ENCODE measurements at places on chromosomes 3 and 15.
A peak's percentile ranks its signal among the peaks of the same experiment; 100 is the strongest.

GRCh38 chr15:41151451-41152005 is 35.4 kb upstream of the INO80 start:
- DNase-seq, result no peak

DNA sequence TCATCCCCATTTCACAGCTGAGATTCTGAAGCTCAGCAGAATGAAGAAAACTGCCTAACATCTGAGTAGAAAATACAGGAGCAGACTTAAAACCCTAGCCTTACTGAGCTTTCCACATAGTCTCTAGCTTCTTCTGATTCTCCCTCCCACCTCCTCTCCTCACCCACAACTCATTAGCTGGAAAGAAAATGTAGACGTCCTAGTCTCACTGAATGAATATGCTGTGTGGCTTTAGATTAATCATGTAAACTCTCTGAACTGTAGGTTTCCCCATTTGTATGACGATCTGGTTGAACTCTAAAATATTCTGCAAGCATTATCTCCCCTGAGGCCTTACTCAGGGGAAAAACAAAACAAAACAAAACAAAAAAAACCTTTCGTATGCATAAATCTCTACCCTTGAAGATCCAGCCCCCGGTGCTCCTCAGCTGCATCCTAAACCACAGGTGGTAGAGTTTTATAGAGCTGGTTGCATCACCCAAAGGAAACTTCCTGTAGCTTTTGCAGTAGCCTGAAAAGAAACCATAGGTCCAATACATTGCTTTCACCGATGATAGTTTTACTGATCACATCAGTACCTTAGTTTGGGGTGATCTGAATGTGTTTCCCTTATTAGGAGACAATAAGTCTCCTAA is 40.6 kb downstream of the FOXB1 start:
- no peak for DNase-seq

- DNase-seq, result no peak
Observed at GRCh38 chr3:189902230-189903186, 218.2 kb downstream of the P3H2 start.

DNA sequence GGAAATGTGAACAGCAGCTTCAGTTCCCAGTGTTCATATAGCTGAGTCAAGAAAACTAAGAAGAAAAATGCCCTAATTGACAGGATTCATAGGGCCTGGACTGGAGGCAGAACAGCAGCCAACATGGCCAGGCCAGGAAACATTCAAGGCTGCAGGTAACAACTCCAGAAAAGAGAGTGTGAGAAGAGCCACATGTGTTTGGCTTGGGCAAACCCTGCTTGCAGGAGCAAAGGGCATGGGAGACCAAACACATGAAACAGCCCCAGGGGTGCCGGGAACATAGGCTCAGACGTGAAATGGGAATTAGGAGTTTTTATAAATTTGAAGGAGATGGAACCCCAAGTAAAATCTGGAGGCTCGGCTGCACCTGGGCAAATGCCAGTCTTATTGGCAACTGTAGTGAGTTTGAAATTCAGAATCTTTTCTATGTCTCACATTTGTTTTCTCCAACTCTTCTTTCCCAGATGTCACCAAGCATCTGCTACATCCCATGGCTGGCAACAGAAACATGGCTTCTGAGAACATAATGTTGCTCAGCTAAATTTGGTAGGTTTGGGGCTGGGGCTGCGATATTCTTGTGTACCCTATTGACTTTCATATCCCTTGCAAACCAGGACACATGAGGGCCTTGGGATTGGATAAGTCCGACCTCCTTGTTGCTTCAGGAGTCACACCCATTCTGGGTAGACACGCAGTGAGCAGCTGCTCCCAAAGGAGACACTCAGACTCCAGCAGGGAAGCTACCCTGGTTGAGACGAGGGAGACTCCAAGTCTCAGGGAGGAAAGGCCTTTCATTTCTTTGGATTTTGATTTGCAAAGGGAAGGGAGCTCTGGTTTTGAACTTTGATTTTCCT is 98.9 kb upstream of the CLSTN2 start:
- no peak for DNase-seq

DNA sequence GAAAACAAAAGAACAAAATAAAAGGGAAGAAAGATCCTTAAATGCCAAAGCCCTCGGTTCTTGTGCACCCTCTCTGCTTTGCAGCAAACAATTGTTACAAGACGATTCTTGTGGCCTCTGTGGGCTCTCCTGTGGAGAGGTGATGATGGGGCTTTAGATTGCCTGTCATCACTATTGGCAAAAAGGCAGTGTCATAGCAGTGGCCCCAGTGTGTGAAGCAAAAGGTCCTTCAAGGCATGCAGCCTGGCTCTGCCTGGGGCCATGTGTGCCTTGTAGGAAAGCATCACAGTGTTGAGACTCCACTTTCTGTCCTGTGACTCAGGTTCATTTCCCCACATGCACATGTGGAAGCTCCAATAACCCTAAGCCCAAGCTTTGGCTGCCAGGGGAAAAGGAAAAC is 43.7 kb downstream of the POC1A start:
- no peak for DNase-seq

DNA sequence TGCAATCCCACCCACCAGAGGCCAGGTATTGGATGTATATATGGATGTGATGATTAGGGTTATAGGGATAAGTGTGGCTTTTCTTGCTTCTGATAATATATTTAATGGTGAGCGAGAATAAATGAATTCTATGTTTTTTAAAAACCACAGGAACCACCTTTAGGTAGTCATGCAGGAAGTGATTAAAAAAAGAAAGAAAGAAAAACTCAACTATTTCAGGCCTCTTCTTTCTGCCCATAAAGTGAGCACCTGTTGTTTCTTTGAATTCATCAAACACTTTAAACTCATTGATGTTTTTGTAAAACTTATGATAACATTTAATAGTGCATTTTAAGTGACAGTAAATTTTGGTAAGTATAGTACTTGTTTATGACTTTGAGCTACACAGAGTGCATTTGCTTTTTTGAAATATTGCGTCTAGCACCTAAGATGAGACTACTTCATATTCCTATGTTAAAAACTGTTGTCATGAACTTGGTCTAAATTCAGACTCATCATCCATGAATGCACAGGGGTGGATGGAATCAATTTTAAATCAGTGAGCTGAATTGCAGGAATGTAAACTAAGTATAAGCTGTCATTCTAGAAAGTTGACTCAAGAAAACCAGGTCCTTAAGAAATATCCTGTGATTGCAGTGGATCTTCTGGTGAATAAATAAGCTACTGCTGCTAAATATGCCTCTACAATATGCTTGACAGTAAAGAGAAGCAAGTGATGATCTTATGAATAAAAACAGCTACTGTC is 764.4 kb upstream of the NECTIN3 start:
- no peak for DNase-seq

- DNase-seq, result no peak
Observed at GRCh38 chr3:177071496-177072156, 125.7 kb downstream of the TBL1XR1 start.

GRCh38 chr3:46932455-46933225 is 43.9 kb downstream of the CCDC12 start:
- DNase-seq, result no peak

GRCh38 chr3:29176501-29176900 is 104.4 kb upstream of the RBMS3 start:
- DNase-seq, result no peak

- DNase-seq, result peak; percentile 18
Observed at GRCh38 chr3:188749010-188749617, 422.7 kb upstream of the TPRG1 start.

DNA sequence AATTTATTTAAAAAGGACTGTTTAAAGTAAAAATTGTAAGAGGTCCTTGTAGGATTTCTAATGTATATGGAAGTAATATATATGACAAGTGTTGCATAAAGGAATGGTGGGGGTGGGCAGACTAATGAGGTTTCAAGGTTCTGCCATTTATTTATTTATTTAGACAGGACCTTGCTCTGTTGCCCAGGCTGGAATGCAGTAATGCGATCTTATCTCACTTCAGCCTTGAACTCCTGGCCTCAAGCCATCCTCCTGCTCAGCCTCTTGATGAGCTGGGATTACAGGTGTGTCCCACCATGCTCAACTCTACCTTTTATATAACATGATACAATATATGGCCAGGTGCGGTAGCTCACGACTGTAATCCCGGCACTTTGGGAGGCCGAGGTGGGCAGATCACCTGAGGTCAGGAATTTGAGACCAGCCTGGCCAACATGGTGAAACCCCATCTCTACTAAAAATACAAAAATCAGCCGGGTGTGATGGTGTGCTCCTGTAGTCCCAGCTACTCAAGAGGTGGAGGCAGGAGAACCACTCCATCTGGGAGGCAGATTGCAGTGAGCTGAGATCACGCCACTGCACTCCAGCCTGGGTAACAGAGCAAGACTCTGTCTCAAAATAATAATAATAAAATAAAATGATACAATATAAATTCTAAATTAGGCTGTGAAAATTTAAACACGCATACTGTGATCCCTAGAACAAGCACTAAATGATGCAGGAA is 33.8 kb upstream of the IGF2BP2 start:
- DNase-seq, result no peak

DNA sequence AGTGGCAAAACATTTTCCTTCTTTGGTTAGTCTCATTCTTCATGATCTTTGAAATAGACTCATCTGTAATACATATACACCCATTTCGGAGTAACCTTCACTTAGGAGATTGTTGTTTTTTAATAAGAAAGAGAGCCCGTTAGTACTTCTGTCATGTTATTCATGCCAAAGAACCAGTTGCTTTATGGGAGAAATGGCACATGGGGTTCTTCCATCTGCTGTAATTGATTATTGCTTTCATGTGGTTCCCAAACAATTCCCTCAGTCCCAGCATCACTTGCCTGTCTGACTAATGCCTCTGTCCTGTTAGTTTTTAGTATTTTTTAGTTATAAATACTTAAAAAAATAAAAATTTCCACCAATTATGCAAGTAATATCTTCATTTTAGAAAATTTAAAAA is 33.8 kb upstream of the FAH start:
- no peak for DNase-seq

GRCh38 chr3:40645883-40646282 is 121.1 kb downstream of the ZNF621 start:
- no peak for DNase-seq

DNA sequence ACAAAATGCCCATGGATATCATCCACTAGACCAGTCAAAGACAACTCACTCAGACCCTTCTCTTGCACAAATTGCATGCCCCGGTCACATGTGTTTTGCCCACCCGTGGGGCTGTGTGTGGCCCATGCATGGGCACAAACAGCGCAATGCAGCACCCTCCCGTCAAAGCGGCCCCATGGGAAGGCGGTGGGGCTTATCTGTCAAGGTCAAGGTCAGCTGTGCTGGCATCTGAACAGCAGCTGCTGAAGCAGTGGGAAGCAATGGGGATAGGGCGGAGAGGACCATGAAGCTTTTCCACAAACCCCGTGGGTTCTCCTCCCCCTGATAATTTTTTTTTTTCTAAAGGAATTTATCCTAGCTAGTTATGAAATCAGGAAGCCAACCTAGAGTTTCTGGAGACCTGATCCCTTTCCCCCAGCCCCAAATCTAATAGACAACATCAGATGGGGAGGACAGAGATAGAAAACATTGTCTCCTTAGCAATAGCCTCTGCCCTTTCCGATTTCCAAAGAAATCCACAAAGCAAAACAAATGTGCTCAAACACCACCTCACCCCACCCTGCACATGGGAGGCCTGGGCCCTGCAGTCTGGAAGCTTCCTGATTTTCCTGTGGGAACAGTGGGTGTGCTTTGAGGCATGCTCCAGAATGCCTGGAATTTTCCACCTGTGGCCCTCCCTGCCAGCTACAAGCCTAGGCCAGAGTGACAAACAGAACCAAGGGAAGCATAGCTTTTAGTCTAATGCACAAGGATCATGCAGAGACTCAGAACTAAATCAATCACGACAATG is 84.4 kb downstream of the BDH1 start:
- no peak for DNase-seq

GRCh38 chr3:163671201-163671600 is 1407.1 kb downstream of the SI start:
- no peak for DNase-seq

- DNase-seq, result no peak
Observed at GRCh38 chr3:125684199-125684598, 88.9 kb upstream of the OSBPL11 start.

DNA sequence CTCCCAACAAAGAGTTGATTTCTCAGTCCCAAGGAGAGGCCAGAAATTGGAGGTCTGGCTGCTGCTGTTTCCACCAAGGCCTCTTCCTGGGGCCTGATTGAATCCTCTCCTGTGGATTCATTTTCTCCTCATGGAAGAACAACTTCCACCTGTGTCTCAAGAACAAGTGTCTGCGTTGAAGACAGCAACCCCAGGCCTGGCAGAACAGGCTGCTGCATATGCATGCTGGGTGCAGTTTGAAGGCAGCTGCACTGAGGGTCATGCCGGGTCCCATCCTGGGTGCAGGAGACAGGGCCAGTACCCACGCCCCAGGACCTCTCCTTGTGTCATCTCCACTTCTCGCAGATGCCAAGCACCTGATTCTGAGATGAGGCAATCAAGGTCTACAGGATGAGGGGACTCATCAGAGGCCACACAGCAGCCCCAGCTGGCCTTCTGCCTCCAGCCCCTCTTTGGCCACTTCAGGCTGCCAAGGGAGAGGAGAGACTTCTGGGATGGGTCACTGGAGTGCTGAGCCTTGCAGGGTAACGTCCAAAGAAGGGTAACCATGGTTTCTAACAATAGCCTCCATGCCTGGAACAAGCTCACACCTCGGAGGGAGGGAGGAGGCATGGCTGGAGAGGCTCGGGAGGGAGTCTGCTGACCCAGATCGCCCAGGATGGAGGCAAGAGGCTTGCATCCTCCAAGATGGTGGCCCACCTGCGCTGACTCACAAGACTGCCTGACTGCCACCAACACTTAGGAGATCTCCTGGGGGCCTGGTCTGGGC is 30.0 kb downstream of the HCN4 start:
- no peak for DNase-seq

- no peak for DNase-seq
Observed at GRCh38 chr3:160671231-160671630, 5.7 kb upstream of the ARL14 start.

DNA sequence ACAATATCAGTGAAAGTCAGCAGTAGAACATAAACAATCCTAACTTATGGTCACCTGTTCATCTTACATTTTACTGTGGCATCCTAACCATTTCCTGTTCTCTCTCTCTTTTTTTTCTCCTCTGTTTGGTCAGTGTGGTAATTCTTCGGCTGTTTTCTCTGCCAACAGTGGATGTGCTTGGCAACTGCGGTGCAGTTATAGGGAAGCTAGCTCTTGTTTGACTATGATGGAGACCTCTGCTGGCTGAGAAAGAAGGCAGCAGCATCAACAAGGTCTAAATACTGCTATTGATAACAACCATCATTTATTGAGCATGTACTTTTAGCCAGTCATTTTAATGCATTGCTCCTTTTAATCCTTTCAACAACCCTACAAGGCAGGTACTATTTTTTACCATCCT is 723 bp upstream of the DRD3 start:
- DNase-seq, result no peak

GRCh38 chr3:152183473-152183872 is 85.3 kb upstream of the MBNL1 start:
- DNase-seq, result no peak
